Stimulated activated CD4-positive, alpha-beta T cell treated with anti-CD3 and anti-CD28 coated beads, Interleukin-4, amount 100 ng/mL, for 4 hours (primary cell): ENCODE measurements at places on chromosomes 4 and X.
A peak's percentile ranks its signal among the peaks of the same experiment; 100 is the strongest.

DNA sequence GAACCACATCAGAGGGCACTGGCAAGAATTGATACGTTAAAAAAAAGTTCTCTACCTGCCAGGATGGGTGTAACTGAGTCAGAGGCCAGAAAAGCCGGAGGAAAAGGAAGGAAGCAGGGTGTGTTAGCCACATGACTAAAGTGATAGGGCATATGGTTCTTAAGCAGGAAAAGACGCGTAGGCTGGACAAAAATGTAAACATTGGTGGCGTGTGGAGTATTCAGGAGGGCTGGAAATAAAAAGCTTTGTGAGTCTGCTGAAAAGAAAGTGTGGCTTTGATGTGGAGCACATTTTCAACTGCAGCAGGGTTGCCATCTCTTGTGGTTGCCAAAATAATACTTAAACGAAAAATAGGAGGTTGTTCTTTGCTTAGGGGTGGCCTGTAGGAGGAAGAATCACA is 186.5 kb upstream of the RPL34 start:
- peak; percentile 45 for DNase-seq

DNA sequence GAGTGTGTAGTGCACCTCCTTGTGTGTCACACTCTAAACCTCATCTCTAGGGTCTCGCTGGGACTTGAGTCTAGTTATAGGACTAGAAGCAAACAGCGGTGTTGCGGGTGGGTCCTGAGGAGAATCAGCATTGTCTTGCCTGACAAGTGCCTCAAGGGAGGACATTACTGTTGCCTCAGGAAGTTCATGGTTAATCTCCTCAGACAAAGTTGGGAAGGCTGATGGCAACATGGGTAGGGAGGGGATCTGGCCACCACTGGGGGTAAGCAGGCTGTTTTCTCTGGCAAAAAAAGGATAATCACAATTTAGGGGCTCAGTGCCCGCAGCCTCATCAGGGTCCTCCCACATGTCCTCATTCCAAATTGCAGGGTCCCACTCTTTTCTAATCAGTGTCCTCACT is 12.4 kb downstream of the ASB12 start:
- DNase-seq: no peak

- no peak for DNase-seq
Measured at GRCh38 chr4:73742490-73743160, 2.3 kb downstream of the CXCL8 start.

DNA sequence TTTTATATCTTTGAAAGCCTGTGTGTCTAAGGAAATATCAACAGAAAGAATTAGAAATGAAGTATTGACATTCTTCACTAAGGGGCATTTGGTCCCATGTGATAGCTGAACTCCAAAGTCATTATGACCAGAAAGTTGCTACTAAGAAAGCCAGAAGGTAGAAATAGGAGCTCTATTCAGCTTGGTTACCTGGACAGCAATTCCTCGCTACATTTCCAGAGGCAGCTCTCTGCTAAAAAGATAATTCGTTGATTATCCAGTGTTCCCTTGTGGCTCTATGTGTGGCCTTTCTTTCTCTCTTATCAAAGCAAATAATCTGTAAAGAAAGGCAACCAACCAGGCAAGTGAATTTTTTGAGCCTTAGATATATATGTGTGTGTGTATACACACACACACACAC is 341.3 kb downstream of the ADGRL3 start:
- no peak for DNase-seq

- no peak for DNase-seq
Measured at GRCh38 chr4:133694416-133694815, 507.2 kb downstream of the PABPC4L start.

DNA sequence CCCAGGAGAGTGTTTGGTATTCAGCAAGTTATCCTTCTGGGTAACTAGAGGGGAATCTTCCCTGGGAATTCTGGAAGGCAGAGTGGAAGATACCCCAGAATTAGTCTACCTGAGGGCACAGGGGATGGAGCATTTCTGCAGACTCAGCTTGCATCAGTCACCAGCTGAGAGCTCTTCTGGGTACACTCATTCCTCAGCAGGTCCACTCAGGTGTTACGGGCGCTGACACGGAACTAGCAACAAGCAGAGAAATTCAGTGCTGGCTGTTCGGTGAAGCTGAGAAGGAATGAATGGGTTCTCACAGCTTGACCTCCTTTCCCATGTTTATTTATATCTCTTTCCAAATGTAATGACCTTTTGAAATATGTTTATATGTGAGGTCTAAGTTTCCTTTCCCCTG is 106.0 kb upstream of the PNPLA4 start:
- DNase-seq: no peak

GRCh38 chrX:112678831-112679230 is 907 bp downstream of the LHFPL1 start:
- no peak for DNase-seq

DNA sequence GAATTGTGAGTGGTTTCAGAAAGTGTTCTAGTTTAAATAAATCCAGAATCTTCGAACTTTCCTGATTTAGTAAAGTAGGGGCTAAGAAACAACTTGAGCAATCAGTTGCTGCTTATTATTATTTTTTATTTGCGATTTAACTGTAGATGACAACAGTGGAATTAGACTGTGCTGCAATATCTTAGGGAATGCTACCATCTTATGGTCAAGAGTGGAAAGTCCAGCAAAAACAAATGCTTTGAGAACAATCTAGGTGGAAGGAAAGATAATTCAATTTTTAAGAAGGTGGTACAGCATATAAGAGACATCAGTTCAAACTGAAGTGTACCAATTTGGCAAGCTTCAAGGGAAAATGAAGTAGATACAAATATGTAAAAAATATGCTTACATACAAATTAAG is 73.3 kb downstream of the CYLC1 start:
- DNase-seq: no peak

DNA sequence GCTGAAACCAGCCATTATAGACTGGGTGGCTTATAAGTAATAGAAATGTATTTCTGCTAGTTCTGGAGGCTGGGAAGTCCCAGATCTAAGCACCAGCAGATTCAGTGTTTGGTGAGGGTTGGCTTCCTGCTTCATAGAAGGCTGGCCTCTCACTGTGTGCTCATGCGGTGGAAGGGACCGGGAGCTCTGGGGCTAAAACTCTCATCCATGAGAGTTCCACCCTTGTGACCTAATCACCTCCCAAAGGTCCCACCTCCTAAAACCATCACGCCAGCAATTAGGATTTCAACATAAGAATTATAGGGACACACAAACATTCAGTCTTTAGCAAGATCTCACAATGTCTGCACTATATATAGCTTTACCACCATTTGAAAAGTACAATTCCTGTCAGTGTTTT is 215.2 kb downstream of the CBR4 start:
- no peak for DNase-seq

DNA sequence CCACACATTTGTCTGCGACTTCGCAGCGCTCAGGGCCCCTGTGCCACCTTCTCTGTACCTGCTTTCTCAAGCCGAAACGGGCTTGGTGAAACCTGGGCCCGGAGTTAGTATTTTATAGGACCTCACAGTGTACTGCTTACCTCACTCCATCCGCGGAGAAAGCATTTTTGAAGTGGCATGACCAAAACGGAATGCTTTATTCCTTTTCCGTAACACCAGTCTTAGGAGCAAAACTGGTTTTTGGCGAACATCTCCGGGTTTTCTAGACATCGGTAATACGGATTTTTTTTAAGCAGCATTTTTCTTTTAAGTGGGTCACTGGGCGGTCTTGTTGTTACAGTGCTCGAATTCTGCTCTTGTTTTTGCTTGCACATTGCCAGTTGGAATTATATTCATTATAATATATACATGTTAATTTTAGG is 3.6 kb downstream of the ZIC3 start:
- DNase-seq: no peak

GRCh38 chrX:22220941-22221340 is 51.8 kb upstream of the CBLL2 start:
- no peak for DNase-seq

DNA sequence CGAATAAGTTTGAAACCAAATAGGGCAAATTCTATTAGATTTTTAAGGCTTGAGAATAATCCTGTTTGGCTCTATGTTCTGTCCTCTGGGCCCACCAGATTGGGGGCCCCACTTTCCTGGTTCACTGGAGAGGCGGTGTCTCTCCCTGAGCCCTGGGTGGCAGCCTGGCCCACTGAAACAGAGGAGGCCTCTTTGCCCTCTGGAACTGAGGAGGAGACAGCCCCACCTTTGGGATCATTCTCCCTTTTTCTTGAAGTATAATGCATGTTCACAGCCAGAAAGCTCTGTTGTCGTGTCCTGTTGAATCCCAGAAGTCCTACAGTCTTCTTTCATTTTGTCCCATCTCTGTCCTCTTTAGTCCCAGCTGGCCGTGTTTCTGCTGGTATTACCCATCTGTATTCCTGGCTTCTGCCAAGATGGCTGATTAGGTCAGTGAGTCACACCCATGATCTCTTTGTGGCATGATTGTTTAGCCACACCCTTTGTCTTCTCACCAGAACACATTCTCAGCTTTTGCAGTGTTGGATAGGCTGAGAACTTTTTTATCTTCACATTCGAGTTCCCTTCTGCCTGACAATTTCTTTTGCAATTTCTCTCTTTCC is 8.1 kb upstream of the TBC1D25 start:
- DNase-seq: no peak

DNA sequence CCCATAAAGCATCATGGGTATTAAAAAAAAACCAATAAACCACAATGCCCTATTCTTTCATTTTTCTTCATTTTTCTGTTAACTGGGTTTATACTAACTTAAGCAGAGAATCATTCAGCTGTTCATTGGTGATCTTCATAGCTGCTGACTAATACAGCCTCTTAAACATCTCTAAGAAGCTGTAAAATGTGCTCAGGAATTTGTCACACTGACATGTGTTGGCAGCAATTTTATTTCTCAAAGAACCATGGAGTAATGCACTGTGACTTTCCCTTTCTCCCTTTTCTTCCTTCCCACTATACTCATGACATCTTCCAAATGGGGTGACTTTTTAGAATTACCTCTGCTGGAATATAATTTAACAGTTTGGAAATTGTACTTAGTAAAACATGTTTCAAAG is 315.4 kb downstream of the ANTXR2 start:
- DNase-seq: no peak

GRCh38 chr4:7253837-7254236 is 61.5 kb downstream of the SORCS2 start:
- DNase-seq: no peak

GRCh38 chr4:6492027-6492590 is 19.7 kb upstream of the PPP2R2C start:
- no peak for DNase-seq

GRCh38 chr4:120472447-120473131 is 405.9 kb upstream of the MAD2L1 start:
- DNase-seq: no peak

DNA sequence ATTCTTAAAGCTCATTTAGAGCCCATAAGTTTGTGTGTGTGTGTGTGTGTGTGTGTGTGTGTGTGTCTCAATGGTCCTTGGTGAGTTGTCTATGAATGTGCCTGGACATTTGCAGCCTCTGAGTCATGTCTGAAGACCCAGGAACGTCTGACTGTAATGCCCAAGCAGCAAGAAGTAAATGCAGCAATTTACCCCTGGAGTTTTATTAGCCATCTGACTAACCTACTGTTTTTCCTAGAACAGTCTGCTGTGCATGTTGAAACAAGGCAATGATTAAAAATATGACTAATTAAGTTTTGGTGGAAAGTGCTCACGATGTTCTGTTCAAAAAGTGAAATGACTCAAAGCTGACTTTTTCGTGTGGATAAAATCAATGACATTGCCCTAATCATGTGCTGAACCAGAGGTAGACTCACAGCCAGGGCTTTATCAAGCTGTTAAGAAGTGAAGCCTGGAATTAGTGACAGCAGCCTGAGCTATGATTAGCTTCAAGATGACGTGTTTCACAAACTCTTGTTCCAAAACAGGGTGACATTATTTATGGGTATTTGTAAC is 201.6 kb downstream of the CPE start:
- DNase-seq: no peak

DNA sequence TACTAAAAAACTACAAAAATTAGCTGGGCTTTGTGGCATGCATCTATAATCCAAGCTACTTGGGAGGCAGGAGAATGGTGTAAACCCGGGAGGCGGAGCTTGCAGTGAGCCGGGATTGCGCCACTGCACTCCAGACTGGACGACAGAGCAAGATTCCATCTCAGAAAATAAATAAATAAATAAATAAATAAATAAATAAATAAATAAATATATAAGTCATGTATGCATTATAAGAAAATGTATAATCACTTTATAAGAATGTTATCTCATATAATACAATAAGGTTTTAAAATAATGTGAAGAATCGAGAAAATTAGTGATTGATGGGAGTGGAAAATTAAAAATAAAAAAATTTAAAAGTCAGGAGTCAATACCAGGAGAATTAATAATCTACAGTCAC is 127.5 kb downstream of the GALNTL6 start:
- no peak for DNase-seq

- no peak for DNase-seq
Measured at GRCh38 chrX:39846460-39846859, 251.3 kb downstream of the BCOR start.

- no peak for DNase-seq
Measured at GRCh38 chr4:108398316-108398715, 222.1 kb upstream of the RPL34 start.

DNA sequence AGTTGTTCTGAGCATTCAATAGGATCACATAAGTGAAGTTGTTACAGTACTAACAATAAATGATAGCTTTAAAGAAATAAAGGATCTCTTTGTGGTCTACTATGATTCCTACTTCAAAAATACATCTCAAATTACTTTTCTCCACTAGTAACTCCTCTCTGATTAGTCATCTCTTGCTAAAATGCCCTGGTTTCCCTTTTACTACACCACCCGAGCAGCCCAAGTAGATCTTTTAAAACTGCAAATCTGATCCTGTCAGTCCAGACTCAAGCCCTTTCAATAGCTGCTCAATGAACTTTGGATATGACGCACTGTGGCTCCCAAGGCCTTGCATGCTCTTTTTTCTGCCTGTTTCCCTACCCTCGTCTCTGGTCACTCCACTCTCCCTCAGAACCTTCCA is 97.5 kb downstream of the MAOA start:
- DNase-seq: no peak

- DNase-seq: no peak
Measured at GRCh38 chr4:7161721-7162214, 30.6 kb upstream of the SORCS2 start.

- no peak for DNase-seq
Measured at GRCh38 chr4:86730310-86730709, 118.9 kb downstream of the SLC10A6 start.

- no peak for DNase-seq
Measured at GRCh38 chrX:39020051-39020669, 218.9 kb downstream of the MID1IP1 start.

- no peak for DNase-seq
Measured at GRCh38 chr4:63619771-63620170, 789.5 kb downstream of the TECRL start.

- DNase-seq: no peak
Measured at GRCh38 chrX:95666056-95666455, 1018.6 kb upstream of the DIAPH2 start.

DNA sequence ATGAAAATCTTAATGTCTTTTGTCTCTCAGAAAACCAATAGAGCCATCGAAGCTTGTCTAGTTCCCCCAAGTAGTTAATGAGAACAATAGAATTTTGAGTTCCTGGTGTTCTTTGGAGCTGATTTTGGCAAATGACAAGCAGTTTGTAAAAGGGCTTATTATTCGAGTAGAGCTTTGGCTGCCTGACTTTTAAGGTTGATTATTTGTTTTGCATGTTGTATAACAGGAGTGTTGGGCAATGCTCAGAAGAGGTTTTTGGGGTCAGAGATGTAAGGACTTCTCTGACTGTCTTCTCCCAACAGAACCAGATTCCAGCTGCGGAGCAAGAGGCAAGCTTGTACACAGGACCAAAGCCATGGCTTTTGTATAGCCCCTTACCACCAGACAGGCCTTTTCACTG is 30.0 kb downstream of the ZCCHC12 start:
- DNase-seq: no peak

- DNase-seq: no peak
Measured at GRCh38 chr4:183823434-183823833, 81.7 kb upstream of the STOX2 start.
